Gastrocnemius medialis (tissue), 4 donors: ENCODE measurements at places on chromosomes 3 and 15. TPM values are rescaled to one million over a fixed set of nuclear protein-coding genes. Genes with fewer than 3 reads are reported as not detected.

CD276 gene
- 21.4 TPM for total RNA-seq

DNA sequence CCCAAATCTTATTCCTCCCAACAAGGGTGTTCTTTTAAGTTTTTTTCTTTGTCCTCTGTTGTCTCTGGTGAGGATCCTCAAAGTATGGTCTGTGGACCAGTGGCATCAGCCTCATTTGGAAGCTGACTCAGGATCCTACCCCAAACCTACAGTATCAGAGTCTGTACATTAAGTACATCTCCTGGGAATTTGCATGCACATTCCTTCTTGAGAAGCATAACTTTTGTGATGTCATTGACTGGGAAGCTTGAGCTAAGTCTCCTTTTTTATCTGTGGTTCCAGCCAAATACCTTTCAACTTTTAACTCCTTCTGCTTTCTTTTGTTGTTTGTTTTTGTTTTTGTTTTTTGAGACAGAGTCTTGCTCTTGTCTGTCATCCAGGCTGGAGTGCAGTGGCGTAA, 40.5 kb downstream of the ARMC8 start:
- no peaks in the 10 kb centered on the region for H3K36me3 ChIP-seq
- H3K27me3 ChIP-seq = no peaks in the 10 kb centered on the region
- H3K4me1 ChIP-seq = no peaks in the 10 kb centered on the region
- H3K27ac ChIP-seq = no peak overlapping the region
- no peak overlapping the region for H3K4me3 ChIP-seq
- no peak for DNase-seq

MEX3B gene
- total RNA-seq = 1.4 TPM

NSUN3 gene
- 2.5 TPM for total RNA-seq

CD80 gene
- 0.13 TPM for total RNA-seq

SFMBT1 gene
- 39.7 TPM for total RNA-seq

DNA sequence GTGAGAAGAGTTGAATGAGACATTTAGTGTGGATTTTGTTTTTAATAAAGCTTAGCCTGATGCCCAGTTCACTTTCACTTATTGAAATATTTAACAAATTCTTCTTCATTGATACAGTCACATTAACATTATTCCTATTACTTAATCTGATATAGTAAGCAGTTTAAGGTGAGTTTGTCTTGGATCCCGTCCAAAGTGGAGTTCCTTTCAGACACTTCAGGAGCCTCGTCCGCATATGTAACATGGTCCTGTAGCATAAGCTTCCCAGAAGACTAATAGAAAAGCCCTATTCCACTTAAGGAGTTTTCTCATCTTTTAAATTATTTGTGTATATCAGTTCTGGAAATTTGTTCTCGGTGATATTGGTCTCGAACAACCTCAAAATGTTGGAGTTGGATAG, 39.7 kb upstream of the MLF1 start:
- no peaks in the 10 kb centered on the region for H3K27me3 ChIP-seq
- no peaks in the 10 kb centered on the region for H3K4me1 ChIP-seq
- no peaks in the 10 kb centered on the region for H3K36me3 ChIP-seq

DNA sequence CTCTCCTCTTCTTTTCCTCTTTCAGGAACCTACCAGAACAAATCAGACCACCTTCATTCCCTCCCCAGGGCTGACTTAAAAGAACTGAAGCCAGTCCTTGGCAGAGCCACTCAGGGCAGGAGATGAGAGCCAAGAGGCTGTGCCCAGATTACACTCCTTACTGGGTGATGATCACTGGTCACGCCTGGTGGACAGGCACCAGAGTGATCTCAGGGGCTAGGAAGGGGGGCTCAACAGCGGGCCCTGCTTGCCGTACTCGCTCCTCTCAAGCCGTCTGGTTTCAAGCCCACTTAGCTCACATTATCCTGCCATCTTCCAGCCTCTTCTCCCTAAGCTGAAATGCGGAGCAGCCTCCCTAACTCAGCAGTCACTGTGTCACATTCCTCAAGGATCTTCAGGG, 1.7 kb upstream of the FAH start:
- H3K4me3 ChIP-seq = no peak overlapping the region
- H3K36me3 ChIP-seq = no peaks in the 10 kb centered on the region
- H3K27me3 ChIP-seq = no peaks in the 10 kb centered on the region
- DNase-seq = peak; percentile 55
- peaks cover 45% of the 10 kb centered on the region for H3K4me1 ChIP-seq
- peak overlapping the region; percentile 88 for H3K27ac ChIP-seq

DNA sequence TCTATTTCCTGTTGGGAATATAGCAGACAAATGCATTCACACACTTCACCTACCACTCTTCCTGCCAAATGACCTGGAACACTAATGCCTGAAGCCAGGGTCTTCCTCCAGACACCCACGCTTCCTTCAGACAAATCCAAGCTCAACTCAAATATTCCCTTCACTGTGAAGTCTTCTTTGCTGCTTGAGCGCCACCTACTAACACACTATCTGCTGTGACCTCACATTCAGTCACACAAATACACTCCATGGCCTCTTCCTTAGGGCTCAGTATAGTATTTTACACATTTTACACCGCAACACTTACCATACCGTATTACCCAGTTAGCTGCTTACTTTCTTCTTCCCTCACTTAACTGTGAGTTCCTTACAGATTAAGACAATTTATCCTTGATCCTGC, 149.4 kb downstream of the SHOX2 start:
- H3K27me3 ChIP-seq = no peaks in the 10 kb centered on the region
- no peaks in the 10 kb centered on the region for H3K36me3 ChIP-seq
- DNase-seq = no peak
- no peak overlapping the region for H3K27ac ChIP-seq
- H3K4me1 ChIP-seq = no peaks in the 10 kb centered on the region

GRCh38 chr3:106130384-106131198, 261.8 kb upstream of the CBLB start:
- H3K4me1 ChIP-seq = peaks cover 5% of the 10 kb centered on the region
- no peak overlapping the region for H3K27ac ChIP-seq
- no peaks in the 10 kb centered on the region for H3K36me3 ChIP-seq
- DNase-seq = no peak

DNA sequence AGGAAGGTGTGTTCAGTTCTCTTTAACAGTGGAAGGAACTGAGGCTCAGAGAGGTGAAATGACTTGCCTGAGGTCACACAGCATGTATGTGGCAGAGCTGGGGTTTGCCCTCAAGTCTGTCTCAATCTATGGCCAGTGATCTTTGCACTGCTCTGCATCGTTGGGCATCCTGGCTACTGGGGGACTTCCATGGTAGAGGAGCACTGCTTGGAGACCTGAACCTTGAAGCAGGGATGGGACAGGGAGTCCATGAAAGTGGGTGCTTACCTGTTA, 2.0 kb downstream of the CORO2B start:
- peaks cover 27% of the 10 kb centered on the region for H3K27me3 ChIP-seq
- DNase-seq = no peak
- H3K36me3 ChIP-seq = no peaks in the 10 kb centered on the region
- H3K27ac ChIP-seq = no peak overlapping the region
- no peak overlapping the region for H3K4me3 ChIP-seq
- H3K4me1 ChIP-seq = peaks cover 4% of the 10 kb centered on the region

DNA sequence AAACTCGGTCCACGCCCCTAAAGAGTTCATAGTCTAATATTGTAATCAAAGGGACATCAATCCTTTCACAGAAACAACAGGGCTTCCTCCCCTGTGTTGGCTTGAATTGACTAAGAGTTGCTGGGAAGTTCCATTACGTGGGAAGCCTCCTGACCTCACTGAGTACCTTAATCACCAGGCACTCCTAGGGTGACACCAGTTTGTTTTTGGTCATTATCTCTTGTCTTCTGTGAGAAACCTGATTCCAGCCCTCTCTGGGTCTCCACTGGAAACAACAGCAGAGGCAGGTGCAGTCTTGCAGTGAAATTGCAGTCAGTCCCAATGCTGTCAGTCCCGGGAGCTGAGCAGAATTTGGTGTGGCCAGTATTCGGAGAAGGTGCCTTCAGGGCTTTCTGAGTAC, 55.4 kb downstream of the BOC start:
- no peaks in the 10 kb centered on the region for H3K36me3 ChIP-seq
- peaks cover 26% of the 10 kb centered on the region for H3K4me1 ChIP-seq
- no peak overlapping the region for H3K4me3 ChIP-seq

CCDC9B gene
- total RNA-seq = 14.4 TPM

DNA sequence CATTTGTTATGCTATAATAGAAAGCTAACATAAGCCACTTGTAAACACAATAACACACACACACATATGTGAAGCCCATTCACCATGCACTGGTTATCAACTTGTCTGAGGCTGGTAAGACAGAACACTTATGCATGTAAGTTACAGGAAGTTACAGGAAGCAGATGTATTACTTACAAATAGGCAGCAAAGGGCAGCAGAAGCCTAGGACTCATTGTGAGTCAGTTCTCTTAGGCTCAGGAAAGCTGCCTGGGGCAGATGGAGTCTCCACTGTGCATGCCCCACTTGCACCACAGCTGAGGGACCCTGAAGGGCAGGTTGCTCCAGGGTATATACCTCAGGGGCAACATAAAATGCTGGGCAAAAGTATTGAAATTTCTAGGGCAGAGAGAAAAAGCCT, 748.8 kb upstream of the CCDC54 start:
- no peaks in the 10 kb centered on the region for H3K36me3 ChIP-seq
- H3K4me1 ChIP-seq = no peaks in the 10 kb centered on the region
- no peak overlapping the region for H3K27ac ChIP-seq
- no peak overlapping the region for H3K4me3 ChIP-seq
- H3K27me3 ChIP-seq = no peaks in the 10 kb centered on the region

GRCh38 chr15:62896969-62897486, 145.5 kb upstream of the TPM1 start:
- peak; percentile 87 for DNase-seq
- peak overlapping the region; percentile 65 for H3K27ac ChIP-seq
- no peaks in the 10 kb centered on the region for H3K27me3 ChIP-seq
- H3K4me1 ChIP-seq = peaks cover 51% of the 10 kb centered on the region

- no peaks in the 10 kb centered on the region for H3K36me3 ChIP-seq
- peaks cover 34% of the 10 kb centered on the region for H3K4me1 ChIP-seq
- no peak overlapping the region for H3K4me3 ChIP-seq
- DNase-seq = no peak
- H3K27ac ChIP-seq = peak overlapping the region; percentile 21
Measured at GRCh38 chr15:40960925-40961324, 7.7 kb downstream of the CHAC1 start.

STT3B gene
- 62.4 TPM for total RNA-seq

GRCh38 chr3:192863091-192863420, 54.6 kb downstream of the MB21D2 start:
- H3K27me3 ChIP-seq = no peaks in the 10 kb centered on the region
- H3K4me1 ChIP-seq = peaks cover 27% of the 10 kb centered on the region
- H3K4me3 ChIP-seq = no peak overlapping the region
- no peaks in the 10 kb centered on the region for H3K36me3 ChIP-seq
- no peak for DNase-seq

GRCh38 chr3:179227349-179227748, 23.6 kb downstream of the KCNMB3 start:
- no peaks in the 10 kb centered on the region for H3K36me3 ChIP-seq
- no peak overlapping the region for H3K27ac ChIP-seq
- no peaks in the 10 kb centered on the region for H3K4me1 ChIP-seq
- no peaks in the 10 kb centered on the region for H3K27me3 ChIP-seq
- no peak overlapping the region for H3K4me3 ChIP-seq
- DNase-seq = no peak

DNA sequence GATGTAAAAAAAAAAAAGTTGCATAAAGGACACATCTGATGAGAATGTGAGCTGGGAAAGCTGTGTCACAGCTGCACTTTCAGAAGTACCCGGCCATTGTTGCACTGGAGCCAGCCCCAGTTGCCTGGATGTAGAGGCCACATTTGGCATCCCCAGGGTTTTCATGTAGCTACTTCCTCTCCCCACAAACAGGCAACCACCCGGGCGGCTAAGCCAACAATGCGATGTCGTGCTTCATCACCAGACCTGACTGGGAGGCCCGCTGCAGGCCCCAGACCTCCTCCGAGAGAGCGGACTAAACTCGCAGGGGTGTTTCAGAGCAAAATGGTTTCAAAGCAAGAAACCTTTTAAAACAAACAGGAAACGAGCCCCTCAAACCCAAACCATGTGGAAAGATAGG, 142.3 kb downstream of the TMCO5A start:
- no peaks in the 10 kb centered on the region for H3K36me3 ChIP-seq
- no peak overlapping the region for H3K4me3 ChIP-seq
- no peaks in the 10 kb centered on the region for H3K4me1 ChIP-seq
- no peak for DNase-seq

GRCh38 chr3:77324105-77324504, 284.2 kb downstream of the ROBO2 start:
- H3K36me3 ChIP-seq = no peaks in the 10 kb centered on the region
- no peak overlapping the region for H3K4me3 ChIP-seq
- no peak for DNase-seq
- H3K27ac ChIP-seq = no peak overlapping the region
- H3K4me1 ChIP-seq = no peaks in the 10 kb centered on the region

- no peak for DNase-seq
- peak overlapping the region; percentile 85 for H3K27ac ChIP-seq
- no peaks in the 10 kb centered on the region for H3K36me3 ChIP-seq
- peak overlapping the region; percentile 99 for H3K4me3 ChIP-seq
Measured at GRCh38 chr15:55992769-55993110, 672 bp downstream of the NEDD4 start.

GRCh38 chr3:66655671-66656070, 154.8 kb upstream of the LRIG1 start:
- no peak overlapping the region for H3K4me3 ChIP-seq
- no peaks in the 10 kb centered on the region for H3K36me3 ChIP-seq
- no peaks in the 10 kb centered on the region for H3K27me3 ChIP-seq
- peaks cover 8% of the 10 kb centered on the region for H3K4me1 ChIP-seq
- H3K27ac ChIP-seq = no peak overlapping the region

GRCh38 chr3:11635680-11636393, 7.9 kb downstream of the VGLL4 start:
- no peak for DNase-seq
- H3K36me3 ChIP-seq = no peaks in the 10 kb centered on the region
- H3K4me1 ChIP-seq = peaks cover 90% of the 10 kb centered on the region
- peak overlapping the region; percentile 90 for H3K27ac ChIP-seq

DNA sequence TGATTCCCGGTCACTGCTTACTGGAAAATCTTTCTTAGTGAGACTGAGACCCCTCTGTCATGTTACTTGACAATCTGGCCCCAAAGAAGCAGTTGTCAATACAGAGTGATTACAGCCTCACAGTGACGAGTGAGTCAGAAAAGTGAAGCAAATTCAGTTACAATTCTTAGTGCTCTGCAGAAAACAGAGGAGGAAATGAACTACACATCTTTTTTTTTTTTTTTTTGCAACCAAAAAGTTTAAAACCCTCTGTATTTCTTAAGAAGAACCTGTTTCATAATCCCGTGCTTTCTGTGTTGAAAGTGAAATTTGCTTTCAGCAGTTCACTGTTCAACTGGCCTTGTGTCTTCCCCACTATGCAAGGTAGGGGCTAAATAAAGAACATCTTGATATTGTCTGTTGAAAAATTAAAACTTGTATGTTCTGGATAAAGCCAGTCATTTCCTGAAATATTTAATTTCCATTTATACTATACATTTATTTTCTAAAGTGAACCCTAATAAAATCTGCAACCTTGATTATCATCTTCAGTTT, 1.9 kb downstream of the AQP9 start:
- no peaks in the 10 kb centered on the region for H3K36me3 ChIP-seq
- H3K27ac ChIP-seq = no peak overlapping the region
- H3K4me3 ChIP-seq = no peak overlapping the region
- H3K4me1 ChIP-seq = no peaks in the 10 kb centered on the region
- H3K27me3 ChIP-seq = peaks cover 3% of the 10 kb centered on the region

LRRIQ4 gene
- not detected for total RNA-seq

GRCh38 chr3:73197187-73197586, 135.7 kb downstream of the EBLN2 start:
- no peak for DNase-seq
- no peaks in the 10 kb centered on the region for H3K27me3 ChIP-seq
- H3K4me1 ChIP-seq = no peaks in the 10 kb centered on the region
- H3K27ac ChIP-seq = no peak overlapping the region
- no peaks in the 10 kb centered on the region for H3K36me3 ChIP-seq
- no peak overlapping the region for H3K4me3 ChIP-seq

KLHL6 gene
- total RNA-seq = 0.29 TPM

TMEM212 gene
- total RNA-seq = not detected
